T-cell (primary cell): ENCODE measurements at places on chromosomes 11 and 22. TPM values are rescaled to one million over a fixed set of nuclear protein-coding genes. Genes with fewer than 3 reads are reported as not detected.

RASGRP2 gene
- total RNA-seq, result 723 TPM

GRCh38 chr11:120522021-120522420 lies 10.5 kb downstream of the GRIK4 start:
- H3K4me1 ChIP-seq, result no peaks in the 10 kb centered on the region
- no peak for DNase-seq
- H3K27ac ChIP-seq, result no peak overlapping the region

GRCh38 chr11:2887515-2888195 lies 2.1 kb upstream of the CDKN1C start:
- no peak overlapping the region for H3K27ac ChIP-seq
- DNase-seq, result no peak
- H3K4me1 ChIP-seq, result peaks cover 66% of the 10 kb centered on the region
- H3K27me3 ChIP-seq, result no peaks in the 10 kb centered on the region

- no peak overlapping the region for H3K4me3 ChIP-seq
- H3K36me3 ChIP-seq, result no peaks in the 10 kb centered on the region
- H3K27me3 ChIP-seq, result no peaks in the 10 kb centered on the region
- H3K27ac ChIP-seq, result no peak overlapping the region
- no peak for DNase-seq
Observed at GRCh38 chr11:57432714-57433163, 5.8 kb upstream of the SLC43A3 start.

CCDC188 gene
- 0.66 TPM for total RNA-seq
